ENCODE measurements at places on chromosomes 1 and 21.

DNA sequence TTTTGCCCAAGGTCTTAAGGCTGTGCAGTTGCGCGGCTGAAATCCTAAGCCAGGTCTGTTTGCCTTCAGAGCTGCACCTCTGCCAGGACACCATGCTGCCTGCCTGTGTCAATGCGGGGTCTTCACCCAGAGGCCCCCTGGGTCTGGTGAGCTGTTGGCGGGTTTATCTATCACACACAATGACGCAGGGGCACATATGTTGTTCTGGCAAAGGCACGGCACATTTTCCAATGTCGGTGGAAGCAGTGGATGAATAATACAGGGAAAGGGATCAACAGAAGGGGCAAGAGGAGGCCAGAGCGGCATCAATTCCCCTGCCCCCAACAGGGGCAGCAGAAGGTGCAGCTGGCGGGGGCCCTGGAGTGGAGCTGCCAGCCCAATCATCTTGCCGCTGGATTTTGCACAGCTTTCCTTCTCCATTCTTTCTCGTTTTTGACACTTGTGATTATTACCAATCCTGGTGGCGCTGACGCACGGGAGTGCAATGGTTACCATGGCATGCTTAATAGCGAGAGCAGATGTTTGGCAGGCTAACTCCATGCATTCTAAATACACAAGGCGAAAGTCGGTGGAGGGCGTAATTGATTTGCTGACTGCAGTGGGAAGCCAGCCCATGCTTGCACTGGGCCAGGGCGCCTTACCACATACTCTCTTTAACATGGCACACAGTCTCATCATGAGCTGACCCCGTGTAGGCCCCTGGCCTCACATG is 45.8 kb upstream of the CYP2J2 start:
- DNase-seq, result no peak

GRCh38 chr1:16120940-16121410 is 34.9 kb downstream of the EPHA2 start:
- DNase-seq, result no peak

DNA sequence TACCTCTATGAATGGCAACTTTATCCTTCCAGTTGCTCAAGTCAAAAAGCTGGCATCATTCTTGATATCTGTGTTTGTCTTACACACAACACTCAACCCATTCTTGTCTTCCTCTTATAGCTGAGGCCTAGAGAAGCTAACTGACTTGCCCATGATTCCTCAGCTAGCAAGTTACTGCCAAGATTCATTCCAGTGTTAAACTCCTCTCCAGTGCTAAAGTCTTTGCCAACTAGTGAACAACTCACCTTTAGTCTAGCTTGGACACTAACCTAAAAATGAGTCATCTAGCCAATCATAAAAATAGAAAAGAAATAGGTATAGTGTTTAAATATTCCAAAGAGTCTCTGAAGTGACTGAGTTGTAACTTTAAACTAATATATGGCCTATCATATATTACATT is 45.6 kb upstream of the RGS2 start:
- no peak for DNase-seq

DNA sequence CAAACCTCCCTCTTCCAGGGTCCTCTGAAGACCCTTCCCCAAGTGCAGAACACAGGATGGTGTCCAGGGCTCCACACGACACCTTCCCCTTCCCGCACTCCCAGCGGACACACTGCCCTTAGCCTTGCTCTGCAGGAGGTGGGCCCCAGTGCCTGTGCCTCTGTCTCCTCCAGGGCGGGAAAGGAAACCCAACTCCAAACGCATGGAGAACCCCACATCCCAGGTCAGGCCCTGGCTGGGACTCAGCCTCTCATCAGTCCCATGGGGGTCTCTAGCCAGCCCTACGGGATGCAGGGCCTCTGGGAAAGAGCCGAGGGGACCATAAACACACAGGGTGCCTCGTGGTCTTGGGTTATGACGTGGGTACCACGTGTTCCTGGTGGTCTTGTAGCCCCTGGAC is 5.6 kb upstream of the SMYD3 start:
- DNase-seq, result no peak

DNA sequence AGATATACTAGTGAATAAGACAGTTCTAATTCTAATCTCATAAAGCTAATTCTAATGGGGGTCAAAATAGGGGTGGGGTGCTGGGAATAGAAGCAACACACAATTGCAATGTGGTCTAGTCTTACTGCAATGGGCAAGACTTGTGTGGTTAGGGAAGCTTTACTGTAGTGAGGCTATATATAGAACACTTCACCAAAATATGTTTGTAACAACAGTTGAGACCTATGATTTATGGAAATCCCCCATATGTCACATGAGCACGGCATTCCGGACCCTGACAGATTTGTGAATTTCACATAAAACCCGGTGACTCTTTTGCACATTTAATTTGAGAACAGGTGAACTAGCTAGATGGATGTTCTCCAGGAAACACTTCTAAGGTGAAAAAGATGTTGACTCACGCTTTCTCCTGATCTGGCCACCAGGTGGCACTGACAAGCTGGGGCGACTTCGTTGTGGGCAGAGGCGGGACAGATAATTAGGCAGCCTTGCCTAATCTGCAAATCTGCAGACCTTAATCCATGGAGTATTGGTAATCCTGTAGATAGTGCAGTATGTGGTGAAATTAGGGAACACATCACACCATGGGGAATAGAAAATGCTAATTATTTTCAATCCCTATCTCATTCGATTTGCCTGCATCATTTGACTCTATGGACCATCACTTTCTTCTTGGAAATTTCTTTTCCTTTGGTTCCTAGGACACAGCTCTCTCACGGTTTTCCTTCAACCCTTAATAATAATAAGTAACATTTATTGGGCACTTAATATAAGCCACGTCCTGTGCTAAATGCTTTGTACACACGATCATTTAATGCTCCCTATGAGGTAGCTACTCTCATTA is 37.7 kb downstream of the KIAA0040 start:
- peak; percentile 65 for DNase-seq

GRCh38 chr21:45998871-45999580 is 17.5 kb downstream of the COL6A1 start:
- DNase-seq, result no peak

- DNase-seq, result no peak
These were observed 375.9 kb downstream of the BRINP3 start for GRCh38 chr1:190101756-190102155.

DNA sequence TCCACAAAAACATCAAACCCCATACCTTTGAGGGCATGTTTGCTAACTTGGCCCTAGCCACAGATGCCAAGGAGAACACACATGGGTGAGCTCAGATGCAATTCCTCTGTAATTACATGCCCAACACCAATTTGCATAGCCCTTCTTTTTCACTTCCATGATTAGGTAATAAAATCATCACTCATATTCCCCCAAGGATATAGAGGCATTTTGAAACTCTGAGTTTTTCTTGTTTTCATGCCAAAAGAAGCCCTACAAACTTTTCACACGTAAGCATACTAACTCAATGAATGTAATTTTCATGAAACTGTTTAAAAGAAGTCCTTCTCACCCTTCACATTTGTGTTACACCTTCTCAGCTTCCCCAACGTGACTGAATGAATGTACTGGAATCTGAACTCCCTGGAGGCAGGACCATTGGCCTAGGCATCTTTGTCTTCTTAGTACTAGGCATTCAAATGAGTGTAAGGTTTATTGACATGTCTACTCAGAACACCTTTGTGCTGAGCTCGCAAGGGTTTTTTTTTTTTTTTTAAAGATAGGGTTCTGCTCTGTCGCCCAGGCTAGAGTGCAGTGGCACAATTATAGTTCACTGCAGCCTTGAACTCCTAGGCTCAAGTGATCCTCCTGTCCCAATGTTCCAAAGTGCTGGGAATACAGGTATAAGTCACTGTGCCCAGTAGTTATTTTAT is 31.0 kb downstream of the FBXO42 start:
- no peak for DNase-seq

DNA sequence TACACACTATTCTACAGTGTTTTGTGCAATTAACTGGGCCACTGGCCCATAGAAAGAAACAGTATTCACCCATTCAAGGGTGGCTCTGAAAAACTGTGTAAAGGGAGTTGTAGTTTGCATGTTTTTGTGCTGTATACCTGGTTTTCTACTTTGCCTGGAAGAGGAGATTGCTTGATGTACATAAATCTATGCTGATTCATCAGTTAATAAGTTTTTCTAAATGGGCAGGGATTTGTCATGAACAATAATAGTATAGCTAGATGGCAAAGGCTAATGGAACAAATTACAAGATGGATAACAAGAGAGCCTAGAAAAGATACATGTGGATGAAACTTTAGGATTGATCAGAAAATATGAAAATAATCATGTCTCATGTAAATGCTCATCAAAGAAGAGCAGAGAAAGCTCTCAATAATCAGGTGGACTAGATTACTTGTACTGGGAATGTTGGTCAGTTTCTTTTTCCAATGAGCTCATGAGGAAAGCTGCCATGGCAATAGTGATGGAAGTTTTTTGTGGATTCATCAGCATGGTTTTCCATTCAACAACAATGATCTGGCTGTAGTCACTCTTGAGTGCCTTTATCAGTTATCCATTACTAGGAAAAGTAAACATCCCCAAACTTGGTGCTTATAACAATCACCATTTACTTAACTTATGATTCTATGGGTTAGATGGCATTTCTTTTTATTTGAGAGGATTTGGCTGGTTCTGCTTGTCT is 602.8 kb downstream of the BRINP3 start:
- DNase-seq, result no peak

GRCh38 chr1:150273311-150273710 is 721 bp downstream of the C1orf54 start:
- DNase-seq, result no peak

GRCh38 chr1:14598007-14598497 is 433 bp upstream of the KAZN start:
- DNase-seq, result no peak

GRCh38 chr1:107833061-107833460 is 131.9 kb downstream of the VAV3 start:
- DNase-seq, result no peak

DNA sequence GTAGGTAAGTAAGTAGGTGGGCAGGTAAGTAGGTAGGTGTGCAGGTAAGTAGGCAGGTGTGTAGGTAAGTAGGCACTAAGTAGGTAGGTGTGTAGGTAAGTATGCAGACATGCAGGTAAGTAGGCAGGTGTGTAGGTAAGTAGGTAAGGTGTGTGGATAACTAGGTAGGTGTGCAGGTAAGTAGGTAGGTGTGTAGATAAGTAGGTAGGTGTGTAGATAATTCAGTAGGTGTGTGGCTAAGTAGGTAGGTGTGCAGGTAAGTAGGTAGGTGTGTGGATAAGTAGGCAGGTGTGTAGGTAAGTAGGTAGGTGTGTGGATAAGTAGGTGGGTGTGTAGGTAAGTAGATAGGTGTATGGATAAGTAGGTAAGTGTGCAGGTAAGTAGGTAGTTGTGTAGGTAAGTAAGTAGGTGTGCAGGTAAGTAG is 53.9 kb upstream of the COG2 start:
- DNase-seq, result no peak

DNA sequence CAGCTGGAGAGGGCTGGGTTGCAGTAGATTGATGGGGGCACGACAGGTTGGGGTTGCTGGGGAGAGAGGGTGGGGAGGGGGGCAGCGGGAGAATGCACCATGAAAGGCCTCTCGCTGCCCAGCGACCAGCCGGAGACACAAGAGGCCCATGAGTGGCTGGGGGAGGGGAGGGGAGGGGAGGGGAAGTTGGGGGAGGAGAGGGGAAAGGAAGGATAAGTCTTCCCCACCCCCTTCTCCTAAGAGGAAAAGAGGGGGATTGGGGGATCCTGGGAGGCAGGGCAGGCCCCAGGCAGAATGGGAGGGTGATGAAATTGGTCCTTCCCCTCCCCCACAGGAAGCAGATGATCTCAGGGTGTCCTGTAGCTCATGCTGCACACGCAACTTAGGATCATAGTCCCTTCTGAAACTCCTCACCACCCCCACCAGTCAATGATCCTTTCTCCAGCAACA is 45.7 kb downstream of the PAX7 start:
- DNase-seq, result no peak

DNA sequence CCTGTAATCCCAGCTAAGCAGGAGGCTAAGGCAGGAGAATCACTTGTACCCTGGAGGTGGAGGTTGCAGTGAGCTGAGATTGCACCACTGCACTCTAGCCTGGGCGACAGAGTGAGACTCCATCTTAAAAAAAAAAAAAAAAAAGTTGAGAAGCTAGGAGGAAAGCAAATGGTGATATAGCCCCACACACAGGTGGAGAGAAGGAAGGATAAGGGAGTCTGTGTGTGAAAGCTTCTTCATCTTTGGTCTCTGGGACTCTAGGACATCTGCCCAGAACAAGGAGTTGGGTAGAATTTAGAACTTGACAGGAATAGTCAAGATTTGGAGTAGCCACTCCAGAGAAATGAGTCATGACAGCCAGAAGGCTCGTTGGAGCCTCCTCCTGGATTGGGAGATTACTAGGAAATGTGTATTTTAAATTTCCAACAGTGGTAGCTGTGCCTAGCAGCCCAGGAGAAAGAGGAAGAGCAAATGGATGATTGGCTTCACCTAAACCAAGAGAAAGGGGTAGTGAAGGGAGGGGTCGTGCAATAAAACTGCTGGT is 19.9 kb downstream of the NPL start:
- DNase-seq, result no peak

- no peak for DNase-seq
These were observed 91.5 kb downstream of the SPATA46 start for GRCh38 chr1:162285149-162285561.

- no peak for DNase-seq
These were observed 57.8 kb downstream of the RHOU start for GRCh38 chr1:228793032-228793431.

DNA sequence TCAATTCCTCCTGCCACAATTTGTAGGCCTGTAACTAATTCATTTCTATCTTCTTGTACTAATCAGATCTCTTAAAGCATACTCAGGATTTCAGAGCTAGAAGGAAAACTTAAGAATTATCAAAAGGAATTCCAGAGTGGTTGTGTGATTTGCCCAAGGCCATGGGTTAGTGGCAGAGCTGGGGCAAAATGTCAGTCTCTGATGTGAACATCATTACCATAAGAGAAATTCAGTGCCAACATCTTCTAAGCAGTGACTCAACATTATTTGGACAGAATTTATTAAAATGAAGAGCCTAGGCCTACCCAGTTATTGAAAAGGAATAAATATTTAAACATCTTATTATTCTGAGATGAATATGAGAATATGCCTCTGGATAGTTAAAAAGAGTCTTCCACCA is 14.5 kb downstream of the ST6GALNAC5 start:
- DNase-seq, result no peak

DNA sequence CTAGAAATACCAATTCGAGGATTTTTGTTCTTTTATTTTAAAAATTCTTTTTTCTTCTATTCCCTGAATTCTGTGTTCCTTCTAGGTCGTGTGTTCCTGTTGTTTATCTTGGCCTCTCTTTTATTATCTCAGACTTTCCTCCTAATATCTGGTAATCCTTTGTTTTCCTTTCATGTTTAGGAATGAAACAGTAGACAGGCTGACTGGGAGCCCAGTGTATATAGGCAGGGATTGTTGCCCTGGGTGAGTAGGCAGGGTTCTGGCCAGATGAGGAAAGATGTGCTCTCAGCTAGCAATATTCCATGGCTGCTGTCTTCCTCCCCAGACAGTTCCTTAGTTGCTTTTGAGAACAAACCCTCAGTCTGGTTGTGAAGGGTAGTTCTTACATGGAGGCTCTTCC is 161.8 kb upstream of the PDE4B start:
- no peak for DNase-seq

Measured in activated naive CD4-positive, alpha-beta T cell (primary cell).